ENCODE measurements at places on chromosomes 2 and 18. TPM values are rescaled to one million over a fixed set of nuclear protein-coding genes. Genes with fewer than 3 reads are reported as not detected.

GRCh38 chr2:174603280-174603679 is 5.7 kb upstream of the WIPF1 start:
- peak overlapping the region; percentile 85 for H3K27ac ChIP-seq
- H3K36me3 ChIP-seq: peaks cover 15% of the 10 kb centered on the region
- no peak overlapping the region for H3K4me3 ChIP-seq
- H3K27me3 ChIP-seq: no peaks in the 10 kb centered on the region
- peak; percentile 80 for DNase-seq

GRCh38 chr2:62477573-62477972 is 28.4 kb downstream of the TMEM17 start:
- H3K27ac ChIP-seq: no peak overlapping the region
- H3K4me3 ChIP-seq: no peak overlapping the region
- no peaks in the 10 kb centered on the region for H3K36me3 ChIP-seq

DNA sequence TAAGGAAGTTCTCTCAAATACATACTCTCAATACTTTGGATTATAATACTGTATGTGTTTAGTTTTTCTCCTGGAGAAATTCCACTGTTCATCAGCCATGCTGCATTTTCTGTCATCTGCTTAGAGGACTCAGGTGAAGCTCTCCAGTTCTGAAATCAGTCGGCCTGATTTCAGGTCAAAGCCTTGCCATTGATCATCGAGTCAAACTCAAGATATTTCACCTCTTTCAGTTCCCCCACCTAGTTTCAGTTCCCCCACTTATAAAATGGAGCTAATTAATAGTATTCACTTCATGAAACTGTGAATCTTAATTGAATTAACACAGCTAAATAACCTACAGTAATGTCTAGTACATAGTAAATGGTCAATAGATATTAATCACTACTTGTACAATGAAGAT is 75.3 kb upstream of the L3MBTL4 start:
- H3K36me3 ChIP-seq: no peaks in the 10 kb centered on the region
- H3K27ac ChIP-seq: no peak overlapping the region
- H3K4me3 ChIP-seq: no peak overlapping the region
- DNase-seq: no peak

ESPNL gene
- 0.14 TPM for total RNA-seq

DNA sequence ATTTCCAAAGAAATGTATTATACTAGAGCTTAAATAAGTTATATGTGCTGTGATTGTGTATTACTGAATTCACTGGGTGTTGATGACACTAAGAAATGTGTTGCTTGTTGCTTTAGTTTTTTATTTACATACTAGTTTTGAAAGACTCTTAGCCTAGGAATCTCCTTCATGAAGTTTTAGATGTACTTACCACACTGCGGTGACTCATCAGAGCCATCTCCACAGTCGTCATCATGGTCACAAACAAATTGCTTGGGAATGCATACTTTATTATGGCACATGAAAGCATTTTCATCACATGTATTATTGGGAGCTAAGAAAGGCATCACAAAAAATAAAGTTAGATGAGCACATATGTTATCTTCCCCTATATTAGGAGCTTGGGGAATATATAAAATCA is 1624.2 kb downstream of the LRP1B start:
- H3K27me3 ChIP-seq: no peaks in the 10 kb centered on the region
- H3K4me3 ChIP-seq: no peak overlapping the region
- H3K4me1 ChIP-seq: no peaks in the 10 kb centered on the region
- no peak for DNase-seq
- no peak overlapping the region for H3K27ac ChIP-seq

DNA sequence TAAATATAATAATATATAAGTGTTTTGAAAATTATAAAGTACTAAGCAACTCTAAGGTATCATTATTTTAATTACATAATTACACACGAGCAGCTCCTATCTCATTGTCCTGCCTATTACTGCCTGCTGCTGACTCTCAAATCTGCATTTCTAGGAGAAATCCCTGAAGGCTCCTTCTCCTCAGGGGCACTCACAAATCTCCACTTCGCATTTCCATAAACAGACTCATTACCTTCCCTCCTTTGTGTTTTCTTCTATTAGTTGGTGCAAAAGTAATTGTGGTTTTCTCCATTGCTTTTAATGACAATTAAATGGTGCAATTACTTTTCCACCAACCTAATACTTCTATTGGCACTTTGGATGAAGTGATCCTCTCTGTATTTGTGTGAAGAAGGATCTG is 135.0 kb upstream of the HNMT start:
- no peak overlapping the region for H3K4me3 ChIP-seq
- no peak for DNase-seq
- H3K27ac ChIP-seq: no peak overlapping the region
- no peaks in the 10 kb centered on the region for H3K36me3 ChIP-seq
- H3K4me1 ChIP-seq: no peaks in the 10 kb centered on the region
- H3K27me3 ChIP-seq: no peaks in the 10 kb centered on the region

C1QL2 gene
- not detected for total RNA-seq

RUFY4 gene
- total RNA-seq: 1.8 TPM

- no peaks in the 10 kb centered on the region for H3K27me3 ChIP-seq
- peaks cover 20% of the 10 kb centered on the region for H3K36me3 ChIP-seq
- no peak overlapping the region for H3K27ac ChIP-seq
- no peaks in the 10 kb centered on the region for H3K4me1 ChIP-seq
- no peak overlapping the region for H3K4me3 ChIP-seq
- DNase-seq: no peak
These were observed 74.0 kb downstream of the ESCO1 start for GRCh38 chr18:21526463-21526862.

GRCh38 chr18:22467760-22468553 is 50.2 kb upstream of the CTAGE1 start:
- H3K27ac ChIP-seq: no peak overlapping the region
- H3K36me3 ChIP-seq: no peaks in the 10 kb centered on the region
- H3K4me1 ChIP-seq: no peaks in the 10 kb centered on the region
- DNase-seq: no peak

DNA sequence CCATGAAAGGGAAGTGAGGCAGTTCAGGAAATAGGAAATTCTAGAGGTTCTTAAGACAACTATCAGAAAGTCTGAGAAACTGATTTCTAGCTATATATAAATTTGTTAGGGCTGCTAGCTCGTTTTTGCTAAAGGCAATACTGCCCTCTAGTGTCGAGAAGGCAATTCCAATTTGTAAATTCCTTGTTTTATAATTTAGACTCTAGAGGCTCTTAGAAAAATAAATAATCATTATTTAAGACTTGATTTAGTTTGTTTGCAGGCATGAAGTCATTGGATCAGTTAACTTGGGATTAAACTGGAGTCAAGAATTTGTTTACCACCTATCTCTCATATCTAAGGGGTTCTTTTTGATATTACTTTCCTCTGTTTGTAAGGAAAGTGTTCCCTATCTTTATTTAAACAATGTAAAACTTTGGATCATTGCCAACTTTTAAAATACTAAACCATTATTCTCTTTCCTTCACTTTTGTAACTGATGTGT is 66.2 kb downstream of the ACVR2A start:
- DNase-seq: peak; percentile 15
- no peaks in the 10 kb centered on the region for H3K27me3 ChIP-seq
- H3K36me3 ChIP-seq: peaks cover 7% of the 10 kb centered on the region
- no peak overlapping the region for H3K27ac ChIP-seq
- H3K4me1 ChIP-seq: peaks cover 5% of the 10 kb centered on the region

DNA sequence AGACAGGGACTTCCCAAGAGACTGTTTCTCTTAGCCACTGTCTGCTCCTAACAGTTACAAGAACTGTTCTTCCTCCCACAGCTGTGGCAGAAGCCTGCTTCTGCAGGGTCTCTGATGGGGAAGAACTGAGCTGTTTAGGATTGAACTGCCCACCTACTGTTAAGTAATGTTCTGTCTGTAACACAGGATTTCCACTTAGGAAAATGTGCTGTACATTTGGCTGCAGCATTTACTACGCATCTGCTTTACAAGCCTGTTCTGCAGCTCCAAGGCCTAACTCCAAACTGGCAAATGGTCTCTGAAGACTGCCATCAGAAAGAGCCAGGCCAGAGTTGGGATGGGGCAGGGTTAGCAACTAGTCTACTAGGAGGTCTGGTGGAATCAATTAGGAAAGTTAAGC is 87.8 kb upstream of the UPP2 start:
- H3K27me3 ChIP-seq: peaks cover 2% of the 10 kb centered on the region
- H3K4me1 ChIP-seq: peaks cover 12% of the 10 kb centered on the region
- no peak overlapping the region for H3K27ac ChIP-seq
- no peaks in the 10 kb centered on the region for H3K36me3 ChIP-seq

GRCh38 chr18:75698861-75699260 is 271.4 kb upstream of the SMIM21 start:
- no peaks in the 10 kb centered on the region for H3K4me1 ChIP-seq
- H3K4me3 ChIP-seq: no peak overlapping the region
- H3K36me3 ChIP-seq: no peaks in the 10 kb centered on the region
- no peak for DNase-seq

DNA sequence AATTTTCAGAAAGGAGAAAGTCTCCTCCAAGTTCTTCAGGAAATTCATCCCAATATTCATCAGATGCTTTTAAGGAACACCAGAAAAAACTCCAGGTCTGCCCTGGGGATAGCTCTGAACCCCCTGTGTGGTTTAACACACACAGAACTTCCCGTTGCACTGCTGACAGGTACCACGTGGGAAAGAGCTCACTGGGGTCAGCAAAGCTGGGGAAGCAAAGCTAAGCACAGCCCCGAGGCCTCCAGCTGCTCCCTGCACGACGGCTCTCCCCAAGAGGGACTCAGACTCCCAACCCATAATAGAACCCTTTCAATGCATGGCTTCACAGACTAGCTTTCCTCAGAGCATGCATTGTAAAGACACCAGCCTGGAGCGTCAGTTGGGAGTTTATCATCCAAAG is 28.0 kb downstream of the ADI1 start:
- no peak for DNase-seq
- no peaks in the 10 kb centered on the region for H3K4me1 ChIP-seq
- no peak overlapping the region for H3K4me3 ChIP-seq
- peaks cover 5% of the 10 kb centered on the region for H3K36me3 ChIP-seq

ABCB11 gene
- not detected for total RNA-seq

DNA sequence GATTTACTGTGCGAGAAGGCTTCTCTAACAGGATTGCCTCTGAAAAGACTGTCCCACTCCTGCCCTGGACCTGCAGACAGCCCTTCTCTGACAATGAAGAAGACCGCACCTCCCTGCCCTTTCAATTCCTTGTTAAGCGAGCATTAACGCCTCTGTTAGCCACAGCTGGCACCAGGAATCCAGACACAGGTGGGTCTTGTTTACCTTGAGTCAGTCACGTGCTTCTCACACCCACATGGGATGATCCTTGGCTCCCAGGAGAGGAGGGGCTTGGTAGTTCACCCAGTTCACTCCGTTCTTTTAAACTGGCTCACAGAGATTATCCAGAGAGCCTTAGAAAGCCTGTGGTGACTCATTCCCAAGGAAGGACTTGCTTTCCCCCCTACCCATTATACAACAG is 410.5 kb upstream of the MEIS1 start:
- H3K27ac ChIP-seq: no peak overlapping the region
- H3K4me3 ChIP-seq: no peak overlapping the region
- DNase-seq: no peak

NGEF gene
- 5.4 TPM for total RNA-seq

DHRS9 gene
- 5.4 TPM for total RNA-seq

ARHGAP25 gene
- 79.8 TPM for total RNA-seq

DNA sequence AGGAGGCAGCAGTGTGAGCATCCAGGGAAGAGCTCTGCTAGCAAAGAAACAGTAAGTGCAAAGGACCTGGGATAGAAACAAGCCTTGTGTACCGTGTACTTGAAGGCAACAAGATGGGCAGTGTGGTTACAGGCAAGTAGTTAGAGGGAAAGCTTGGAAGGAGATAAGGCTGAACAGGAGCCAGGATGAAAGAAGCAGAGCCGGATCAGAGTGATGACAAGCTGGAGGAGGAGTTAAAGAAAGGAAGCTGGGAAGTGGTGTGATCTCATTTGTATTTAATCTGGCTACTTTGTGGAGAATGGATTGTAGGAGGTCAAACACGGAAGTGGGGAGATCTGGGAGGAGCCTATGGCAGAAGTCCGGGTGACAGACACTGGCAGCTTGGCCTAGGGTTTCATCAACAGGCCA is 44.7 kb upstream of the VPS54 start:
- no peaks in the 10 kb centered on the region for H3K27me3 ChIP-seq
- peak overlapping the region; percentile 38 for H3K27ac ChIP-seq
- DNase-seq: no peak
- no peaks in the 10 kb centered on the region for H3K36me3 ChIP-seq

DNA sequence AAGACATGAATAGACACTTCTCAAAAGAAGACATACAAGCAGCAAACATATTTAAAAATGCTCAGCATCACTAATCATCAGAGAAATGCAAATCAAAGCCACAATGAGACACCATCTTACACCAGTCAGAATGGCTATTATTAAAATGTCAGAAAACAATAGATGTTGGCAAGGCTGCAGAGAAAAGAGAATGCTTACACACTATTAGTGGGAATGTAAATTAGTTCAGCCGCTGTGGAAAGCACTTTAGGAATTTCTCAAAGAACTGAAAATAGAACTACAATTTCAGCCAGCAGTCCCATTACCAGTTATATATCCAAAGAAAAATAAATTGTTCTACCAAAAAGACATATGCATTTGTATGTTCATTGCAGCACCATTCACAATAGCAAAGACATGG is 61.7 kb downstream of the STRADB start:
- no peak overlapping the region for H3K4me3 ChIP-seq
- DNase-seq: no peak
- H3K4me1 ChIP-seq: no peaks in the 10 kb centered on the region

GRCh38 chr18:49869354-49869753 is 56.0 kb upstream of the ACAA2 start:
- H3K36me3 ChIP-seq: no peaks in the 10 kb centered on the region
- H3K27me3 ChIP-seq: peaks cover 3% of the 10 kb centered on the region
- DNase-seq: no peak
- no peak overlapping the region for H3K27ac ChIP-seq

- no peaks in the 10 kb centered on the region for H3K27me3 ChIP-seq
- DNase-seq: no peak
- no peak overlapping the region for H3K4me3 ChIP-seq
- H3K27ac ChIP-seq: no peak overlapping the region
- no peaks in the 10 kb centered on the region for H3K36me3 ChIP-seq
- H3K4me1 ChIP-seq: no peaks in the 10 kb centered on the region
These were observed 24.4 kb upstream of the AGFG1 start for GRCh38 chr2:227447606-227448005.

DNA sequence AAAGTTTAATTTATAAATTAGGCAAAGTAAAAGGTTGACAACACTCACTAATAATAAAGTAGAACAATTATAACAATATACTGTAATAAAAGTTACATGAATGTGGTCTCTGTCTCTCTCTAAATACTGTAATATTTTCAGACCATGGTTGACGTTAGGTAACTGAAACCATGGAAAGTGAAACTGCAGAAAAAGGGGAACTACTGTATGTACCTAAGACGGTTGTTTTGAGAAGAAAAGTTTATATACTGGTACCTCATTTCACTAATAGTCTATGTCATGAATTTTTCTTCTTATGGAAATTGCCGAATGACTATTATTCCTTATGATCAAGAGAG is 166.7 kb upstream of the ZNF521 start:
- no peak for DNase-seq
- H3K27ac ChIP-seq: no peak overlapping the region
- H3K4me3 ChIP-seq: no peak overlapping the region
- no peaks in the 10 kb centered on the region for H3K4me1 ChIP-seq

DNA sequence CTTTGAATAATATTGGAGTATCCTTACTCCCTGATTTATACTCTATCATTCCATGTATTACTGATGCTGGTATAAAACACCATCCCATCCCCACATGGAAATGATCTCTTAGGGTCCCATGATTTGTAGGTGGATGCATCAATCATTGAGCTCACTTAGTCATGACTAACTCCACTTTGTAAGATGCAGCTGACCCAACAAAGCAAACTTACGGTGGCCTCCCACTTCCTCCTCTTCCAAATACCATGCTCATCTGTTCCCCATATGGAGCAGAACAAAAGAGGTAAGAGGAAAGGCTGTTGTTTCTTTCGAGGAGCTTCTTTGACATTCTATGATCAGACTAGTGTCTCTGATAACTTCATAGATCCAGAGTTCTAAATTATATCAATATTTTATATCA is 640.2 kb upstream of the SLC39A10 start:
- H3K4me3 ChIP-seq: no peak overlapping the region
- H3K27ac ChIP-seq: no peak overlapping the region
- peaks cover 3% of the 10 kb centered on the region for H3K4me1 ChIP-seq
